ENCODE measurements at places on chromosomes 2 and 18.

GRCh38 chr2:14445670-14446069 is 186.8 kb upstream of the LRATD1 start:
- no peak for DNase-seq

- no peak for DNase-seq
Measured at GRCh38 chr18:5429681-5430080, 114.1 kb downstream of the EPB41L3 start.

GRCh38 chr18:934518-935133 is 30.0 kb downstream of the ADCYAP1 start:
- DNase-seq, result no peak

DNA sequence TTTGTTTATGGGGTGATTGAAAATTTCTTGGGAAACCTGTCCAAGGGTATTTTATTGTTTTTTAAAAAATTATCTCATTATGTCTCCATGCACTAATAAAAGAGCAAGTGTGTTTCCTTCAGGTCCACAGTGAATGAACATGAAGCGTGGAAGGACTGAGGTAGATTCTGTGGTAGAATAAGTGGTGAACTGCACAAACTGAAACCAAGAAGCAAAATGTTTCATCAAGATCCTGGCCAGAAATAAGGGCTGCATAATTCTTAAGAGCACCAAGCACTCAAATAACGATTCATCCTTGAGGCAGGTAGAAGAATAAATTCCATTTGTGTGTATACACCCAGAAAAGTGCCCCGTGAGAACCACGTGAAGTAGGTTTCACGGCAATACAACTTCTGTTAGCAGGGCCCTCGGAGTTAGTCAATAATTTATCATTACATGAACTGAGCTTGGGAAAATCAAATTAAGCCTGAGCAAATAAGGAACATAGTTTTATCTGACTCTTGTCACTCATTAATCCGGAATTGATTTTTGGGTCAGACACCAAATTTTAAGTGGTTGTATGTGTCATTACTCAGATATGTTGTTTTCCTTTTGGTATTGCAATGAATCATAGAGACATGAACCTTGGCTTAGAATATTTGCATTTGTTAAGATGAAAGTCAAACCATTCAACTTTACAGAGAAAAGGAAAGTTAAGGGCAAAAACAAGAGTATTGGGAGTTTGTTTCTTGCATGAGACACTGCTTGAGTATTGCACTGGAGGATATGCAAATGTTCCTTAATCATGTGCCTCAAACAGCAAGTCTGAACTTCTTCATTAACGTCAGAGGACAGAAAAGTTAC is 472.6 kb upstream of the NETO1 start:
- no peak for DNase-seq

GRCh38 chr2:77192811-77193289 is 329.3 kb downstream of the LRRTM4 start:
- no peak for DNase-seq

- DNase-seq, result no peak
Measured at GRCh38 chr2:131035112-131035825, 58.0 kb downstream of the FAM168B start.

DNA sequence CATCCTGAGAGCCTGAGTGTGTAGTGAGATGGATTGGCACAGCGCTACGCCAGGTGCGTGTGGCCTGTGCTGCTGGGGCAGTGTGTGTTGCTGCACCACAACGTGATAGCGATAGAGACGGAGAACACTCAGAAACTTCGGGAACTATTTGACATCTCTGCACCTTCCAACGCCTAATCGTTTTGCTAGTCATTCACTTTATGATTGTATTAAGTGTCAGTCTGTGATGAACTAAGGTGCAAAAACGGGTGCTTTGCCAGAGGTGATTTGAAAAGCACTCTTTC is 26.0 kb upstream of the IGFBP2 start:
- DNase-seq, result no peak

DNA sequence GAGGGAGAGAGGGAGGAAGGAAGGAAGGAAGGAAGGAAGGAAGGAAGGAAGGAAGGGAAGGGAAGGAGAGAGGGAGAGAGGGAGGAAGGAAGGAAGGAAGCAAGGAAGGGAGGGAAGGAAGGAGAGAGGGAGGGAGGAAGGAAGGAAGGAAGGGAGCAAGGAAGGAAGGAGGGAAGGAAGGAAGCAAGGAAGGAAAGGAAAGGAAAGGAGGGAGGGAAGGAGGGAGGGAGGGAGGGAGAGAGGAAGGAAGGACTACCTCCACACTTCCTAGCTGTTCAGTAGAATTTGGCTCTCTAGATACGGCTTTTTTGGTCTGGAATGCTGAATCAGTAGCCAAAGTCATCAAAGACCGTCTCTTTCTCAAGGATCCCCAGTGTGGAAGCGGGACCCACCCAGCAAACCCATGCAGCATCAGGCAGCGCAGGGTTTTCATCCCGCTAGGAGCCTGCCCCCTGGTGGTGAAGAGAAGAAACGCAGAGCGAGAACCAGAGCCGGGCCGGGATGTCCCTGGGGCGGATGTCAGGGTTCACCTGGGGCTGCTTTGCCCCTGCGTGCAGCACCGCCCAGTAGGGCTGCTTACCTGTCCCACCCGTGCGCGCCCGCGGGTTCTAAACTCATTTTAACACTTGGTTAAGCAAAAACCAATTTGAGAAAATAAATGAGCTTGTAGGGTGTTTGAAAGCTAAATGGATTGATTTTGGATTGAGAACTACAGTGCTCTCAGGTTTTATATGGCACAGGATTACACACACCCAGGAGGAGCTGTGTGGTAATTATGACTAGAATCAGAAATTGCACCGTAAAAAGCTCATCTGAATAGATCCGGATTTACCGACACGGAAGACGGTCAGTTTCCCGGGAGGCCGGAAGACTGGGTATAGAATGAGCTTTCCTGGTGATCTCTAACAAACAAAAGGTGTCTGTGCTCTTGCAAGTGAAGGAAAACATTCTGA is 48.1 kb upstream of the ARL4C start:
- peak; percentile 38 for DNase-seq

DNA sequence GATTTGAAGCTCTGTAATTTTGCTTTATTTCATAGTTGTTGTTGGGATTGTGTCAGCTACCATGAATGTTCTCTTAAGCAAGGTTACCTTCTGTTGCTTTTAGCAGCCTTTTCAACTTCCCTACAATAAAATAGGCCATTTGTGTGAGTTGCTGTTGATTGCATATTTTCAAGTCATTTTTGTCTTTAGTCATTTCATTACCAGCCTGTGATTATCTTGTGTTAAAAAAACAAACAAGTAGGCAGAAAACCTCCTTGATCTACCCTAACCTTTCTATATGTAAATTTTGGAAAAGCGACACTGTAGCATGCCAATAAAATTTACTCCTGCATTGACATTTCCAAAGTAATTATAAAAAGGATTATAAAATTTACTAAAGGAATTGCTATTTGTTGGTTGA is 19.3 kb downstream of the GREB1L start:
- DNase-seq, result no peak

DNA sequence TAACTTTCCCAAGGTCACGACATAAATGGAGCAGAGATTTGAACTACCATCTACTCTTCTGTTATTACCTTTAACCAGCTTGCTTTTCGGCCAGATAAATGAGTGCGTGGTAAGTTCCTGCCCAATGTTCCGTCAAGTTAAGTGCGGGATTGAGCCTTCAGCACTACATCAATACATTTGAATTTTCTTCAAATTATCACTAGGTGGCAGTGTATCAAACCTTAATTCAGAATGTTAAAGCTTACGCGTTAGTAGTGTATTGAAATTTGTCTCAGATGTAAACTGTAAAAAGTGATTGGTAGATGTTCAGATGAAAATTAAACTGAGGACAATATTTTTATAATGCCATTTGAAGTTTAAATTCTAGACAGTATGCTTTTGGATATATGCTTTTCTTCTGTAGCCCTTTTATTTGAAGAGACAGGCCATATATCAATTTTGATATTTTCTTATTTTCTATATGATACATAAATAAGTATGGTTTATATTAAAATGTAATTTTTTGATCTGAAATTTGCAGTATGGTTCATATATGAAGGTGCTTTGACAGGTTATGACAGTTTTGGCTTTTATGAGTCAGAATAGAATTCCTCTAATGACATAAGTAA is 681.3 kb downstream of the ADCYAP1 start:
- peak; percentile 32 for DNase-seq

DNA sequence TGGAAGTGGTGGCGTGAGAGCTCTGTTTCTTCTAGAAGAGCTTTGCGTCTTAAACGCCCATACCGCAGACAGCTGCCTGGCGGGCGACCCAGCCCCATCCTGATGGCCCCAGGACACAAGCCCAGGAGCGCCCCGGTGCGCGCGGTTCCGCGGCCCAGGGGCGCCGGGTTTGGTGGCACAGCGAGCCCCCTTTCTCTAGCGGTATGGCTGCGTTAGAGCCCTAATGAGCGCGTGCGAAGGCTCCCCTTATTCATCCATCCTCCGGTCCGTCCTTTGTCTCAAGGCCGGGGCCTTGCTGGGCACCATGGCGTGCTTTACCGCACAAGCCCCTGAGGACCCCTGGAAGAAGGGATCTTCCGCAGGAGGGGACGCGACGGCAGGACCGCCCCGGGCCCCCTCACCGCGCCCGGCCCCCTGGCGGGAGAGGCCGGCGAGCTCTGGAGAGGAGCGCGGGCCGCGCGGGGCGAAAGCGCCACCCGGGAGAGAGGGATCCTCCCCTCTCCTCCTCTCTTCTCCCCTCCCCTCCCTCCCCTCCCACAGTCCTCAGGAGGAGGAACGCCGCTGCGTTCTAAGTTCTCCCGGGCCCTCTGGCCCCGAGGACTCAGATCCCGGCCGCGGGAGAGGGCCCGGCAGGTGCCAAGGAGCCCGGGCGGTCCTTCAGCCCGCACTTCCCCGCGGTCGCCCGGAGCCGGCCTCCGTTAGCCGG is 626 bp upstream of the SLC1A4 start:
- peak; percentile 19 for DNase-seq

- no peak for DNase-seq
Measured at GRCh38 chr2:152167065-152167464, 8.5 kb downstream of the STAM2 start.

DNA sequence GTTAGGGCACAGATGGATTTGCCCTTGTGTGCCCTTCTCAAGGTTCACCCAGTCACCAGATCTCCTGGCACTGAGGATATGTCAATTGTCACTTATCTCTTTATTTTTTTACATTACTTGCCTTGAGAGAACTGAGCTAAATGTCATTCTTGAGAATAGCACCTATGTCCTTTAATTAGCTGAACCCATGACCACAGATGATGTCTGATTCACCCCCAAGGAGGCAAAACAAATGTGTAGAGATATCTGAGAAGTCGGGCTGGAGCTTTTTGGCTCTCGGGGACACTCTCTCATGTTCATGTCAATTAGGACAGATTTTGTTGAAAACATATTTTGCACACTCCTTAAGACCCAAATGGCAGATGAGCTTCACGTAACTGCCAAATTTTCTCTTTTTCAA is 171.4 kb upstream of the LRRTM1 start:
- DNase-seq, result no peak

- no peak for DNase-seq
Measured at GRCh38 chr2:191740016-191740419, 62.1 kb downstream of the NABP1 start.

DNA sequence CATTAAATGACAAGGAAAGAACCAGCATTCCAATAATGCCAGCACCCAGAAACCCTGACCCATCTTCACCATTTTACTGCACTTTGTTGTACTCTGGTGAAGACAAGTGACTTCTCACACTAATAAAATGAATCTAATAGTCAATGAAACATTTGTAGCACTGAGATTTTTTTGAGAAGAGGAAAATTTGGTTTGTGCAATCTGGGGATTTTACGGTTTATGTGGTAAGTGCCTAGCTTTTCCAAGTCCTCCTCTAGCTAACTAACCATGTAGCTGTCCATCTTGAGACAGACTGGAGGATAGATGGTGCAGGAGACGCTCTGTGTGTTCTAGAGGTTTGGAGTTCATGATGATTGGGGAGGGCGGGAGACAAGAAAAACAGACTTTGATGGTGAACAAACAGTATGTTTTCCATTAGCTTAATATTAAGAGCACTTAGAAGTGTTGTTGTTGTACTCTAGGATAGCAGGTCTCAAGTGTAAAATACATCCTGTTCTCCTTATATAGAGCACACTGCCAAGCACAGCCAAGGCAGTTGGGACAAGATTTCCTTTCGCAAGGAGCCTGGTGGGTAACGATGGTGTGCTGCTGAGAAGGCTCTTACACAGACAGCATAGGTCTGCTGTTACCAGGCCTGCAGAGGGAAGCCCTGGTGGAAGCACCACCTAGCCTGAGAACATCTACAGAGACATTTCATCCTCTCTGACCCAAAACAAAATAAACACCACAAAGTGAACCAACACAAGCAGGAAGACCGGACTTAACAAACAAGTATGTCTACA is 83.7 kb downstream of the BCL11A start:
- no peak for DNase-seq

DNA sequence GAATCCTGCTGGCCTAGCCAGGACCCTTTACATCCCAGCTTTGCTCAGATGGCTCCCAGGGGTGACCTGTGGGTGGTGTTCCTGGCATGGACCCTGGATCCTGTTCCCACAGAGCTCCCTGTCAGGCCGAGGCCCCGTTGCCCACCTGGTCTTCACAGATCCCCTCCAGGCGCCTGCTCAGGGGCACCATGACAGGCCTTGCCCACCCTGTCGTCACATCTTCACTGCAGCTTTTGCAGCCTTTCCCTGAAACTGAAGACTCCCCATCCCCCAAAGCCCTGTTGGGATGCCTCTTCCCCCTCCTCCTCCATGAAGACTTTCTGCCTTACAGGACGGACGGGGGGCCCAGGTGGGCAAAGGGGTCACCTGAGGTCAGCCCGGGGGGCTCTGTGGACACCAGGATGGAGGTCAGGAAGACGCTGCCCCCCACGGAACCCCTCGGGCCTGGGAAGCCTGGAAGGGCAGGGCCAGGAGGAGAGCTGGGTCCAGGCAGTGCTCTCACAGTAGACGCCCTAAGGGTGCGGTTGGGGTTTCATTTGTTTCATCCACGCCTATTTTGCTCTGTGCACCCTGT is 13.0 kb upstream of the KIF1A start:
- no peak for DNase-seq

DNA sequence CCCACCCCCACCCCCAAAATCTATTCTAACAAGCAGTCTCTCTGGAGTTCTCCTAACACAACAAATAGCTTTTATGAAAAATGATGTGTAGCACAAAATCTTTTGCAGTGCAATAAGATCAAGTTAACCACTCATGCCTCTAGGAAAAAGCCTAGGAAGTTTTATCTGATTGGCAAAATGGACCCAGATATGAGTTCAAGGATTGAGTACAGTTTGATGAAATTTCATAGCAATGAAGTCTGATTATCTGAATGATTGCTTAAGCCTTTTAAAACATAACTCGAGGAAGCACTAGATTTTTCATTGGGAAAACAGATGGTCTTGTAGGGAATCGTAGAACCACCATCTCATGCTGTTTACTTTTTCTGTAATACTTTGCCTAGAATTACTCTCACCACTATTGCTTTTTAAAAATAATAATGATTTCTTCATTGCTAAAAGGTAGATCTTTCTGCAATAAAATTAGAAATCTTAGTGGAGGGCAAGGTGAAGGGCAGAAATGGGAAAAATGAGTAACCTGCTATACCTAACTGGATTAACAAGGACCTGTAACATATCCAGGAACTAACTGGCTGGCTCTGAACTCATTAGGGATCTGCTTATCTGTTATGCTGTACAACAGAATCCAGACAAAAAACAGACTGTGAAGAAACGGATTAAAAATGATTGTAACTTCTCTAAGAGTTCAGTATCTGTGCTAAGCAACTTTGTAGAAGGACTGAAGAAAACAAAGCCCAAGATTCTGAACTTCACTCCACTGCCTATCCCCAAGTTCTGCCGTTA is 73.7 kb upstream of the ETAA1 start:
- DNase-seq, result no peak

GRCh38 chr2:14712111-14712510 is 79.6 kb downstream of the LRATD1 start:
- DNase-seq, result no peak

- no peak for DNase-seq
Measured at GRCh38 chr2:96949701-96950350, 36.6 kb downstream of the FAM178B start.
